ENCODE measurements at places on chromosomes 12 and 14. TPM values are rescaled to one million over a fixed set of nuclear protein-coding genes. Genes with fewer than 3 reads are reported as not detected.

Gene CPNE6
- not detected for total RNA-seq

DNA sequence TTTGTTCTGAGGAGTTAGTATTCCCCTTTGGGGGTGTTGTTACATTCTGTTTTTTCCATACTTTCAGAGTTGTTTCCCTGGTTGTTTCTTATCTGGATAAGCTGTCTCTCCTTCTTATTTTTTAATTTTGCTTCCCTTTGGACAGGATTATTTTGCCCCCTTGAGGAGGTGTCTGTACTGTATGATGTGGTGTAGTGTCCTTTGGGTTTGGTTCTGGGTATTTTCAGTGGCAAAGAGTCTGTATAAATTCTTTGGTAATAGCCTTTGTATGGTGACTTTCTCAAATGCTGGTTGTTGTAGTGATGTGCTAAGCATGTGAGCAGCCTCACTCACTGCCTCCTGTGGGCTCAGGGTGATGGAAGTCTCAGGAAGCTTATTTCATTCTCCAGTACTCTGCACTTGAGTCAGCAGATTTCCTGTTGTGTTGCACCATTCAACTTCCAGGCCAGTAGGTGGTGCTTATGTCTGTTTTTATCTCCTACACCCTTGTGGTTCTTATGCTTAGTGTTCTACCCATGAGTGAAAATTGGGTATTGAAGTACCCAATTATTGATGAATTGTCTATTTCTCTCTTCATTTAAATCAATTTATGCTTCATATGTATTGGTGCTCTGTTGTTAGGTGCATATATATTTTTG is 103.3 kb upstream of the PMCH start:
- peak; percentile 79 for DNase-seq

Gene ZFHX2
- total RNA-seq: 11.6 TPM

DNA sequence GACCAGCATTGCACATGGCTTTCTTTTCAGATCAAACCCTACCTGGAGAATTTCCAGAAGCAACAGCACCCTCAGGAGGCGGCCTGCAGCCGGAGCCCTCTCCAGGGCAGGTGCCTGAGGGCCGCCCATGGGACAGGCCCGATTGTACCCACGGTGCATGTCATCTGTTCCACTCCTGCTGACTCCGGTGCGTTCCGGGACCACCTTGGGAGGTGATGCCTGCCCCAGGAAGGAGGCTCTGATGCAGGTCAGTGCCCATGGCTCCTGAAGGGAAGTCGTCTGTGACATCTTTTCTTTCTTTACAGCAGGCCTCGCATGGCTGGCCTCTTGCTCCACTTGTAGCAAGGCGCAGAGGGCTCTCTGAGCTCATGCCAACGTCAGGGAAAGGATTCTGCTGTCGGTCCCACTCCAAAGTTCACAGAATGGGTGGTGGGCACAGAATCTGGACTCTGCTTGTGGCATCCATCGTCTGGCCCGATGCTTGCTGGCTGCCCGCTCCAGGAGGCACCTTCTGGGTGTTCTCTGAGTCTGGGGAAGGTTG is 160.7 kb upstream of the RTL1 start:
- DNase-seq: no peak

DNA sequence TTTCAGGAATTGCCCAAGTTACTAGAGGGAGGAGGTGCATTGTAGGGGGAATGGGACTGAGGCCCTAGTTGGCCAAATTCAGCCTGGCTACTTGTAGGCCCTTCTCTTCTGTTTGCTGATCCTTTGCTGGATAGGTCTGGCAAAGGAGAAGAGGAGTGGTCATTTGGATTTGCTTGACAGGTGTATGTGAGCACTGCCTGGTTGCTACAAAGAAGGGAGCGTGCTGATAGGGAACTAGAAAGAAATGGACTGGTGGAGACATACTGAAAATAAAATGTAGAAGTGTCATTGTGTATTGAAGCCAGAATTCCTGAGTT is 3.6 kb downstream of the PSMA6 start:
- DNase-seq: no peak

GRCh38 chr12:3204730-3205531 is 127.8 kb downstream of the TSPAN9 start:
- DNase-seq: no peak

- DNase-seq: peak; percentile 29
Measured at GRCh38 chr12:70290116-70290515, 46.9 kb downstream of the CNOT2 start.

Gene AKAP5
- 3.2 TPM for total RNA-seq
